T-helper 17 cell (primary cell): ENCODE measurements at places on chromosomes 2 and 18.

DNA sequence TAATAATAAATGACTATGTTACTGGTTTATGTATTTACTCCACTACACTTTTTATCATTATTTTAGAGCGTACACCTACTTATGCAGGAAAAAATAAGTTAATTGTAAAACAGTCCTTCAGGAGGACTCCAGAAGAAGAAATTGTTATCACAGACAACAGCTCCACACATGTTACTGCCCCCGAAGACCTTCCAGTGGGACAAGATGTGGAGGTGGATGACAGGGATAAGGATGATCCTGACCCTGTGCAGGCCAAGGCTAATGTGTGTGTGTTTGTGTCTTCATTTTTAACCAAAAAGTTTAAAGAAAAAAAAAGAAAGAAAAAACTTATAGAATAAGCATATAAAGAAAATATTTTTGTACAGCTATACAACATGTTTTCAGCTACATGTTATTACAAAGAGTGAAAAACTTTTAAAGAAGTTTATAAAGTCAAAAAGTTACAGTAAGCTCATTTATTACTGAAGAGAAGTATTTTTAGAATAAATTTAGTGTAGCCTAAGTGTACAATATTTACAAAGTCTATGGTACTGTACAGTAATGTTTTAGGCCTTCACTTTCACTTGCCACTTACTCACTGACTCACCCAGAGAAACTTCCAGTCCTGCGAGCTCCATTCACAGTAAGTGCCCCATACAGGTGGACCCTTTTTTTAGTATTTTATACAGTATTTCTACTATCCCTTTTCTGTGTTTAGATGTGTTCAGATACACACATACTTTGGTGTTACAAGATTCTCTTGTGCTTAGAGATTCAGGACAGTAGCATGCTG is 7.5 kb downstream of the TGFBRAP1 start:
- DNase-seq: no peak

- no peak for DNase-seq
Observed at GRCh38 chr18:79483971-79484491, 88.3 kb downstream of the NFATC1 start.

GRCh38 chr2:178928077-178928476 is 120.9 kb upstream of the TTN start:
- DNase-seq: no peak

- DNase-seq: no peak
Observed at GRCh38 chr2:11710210-11710609, 36.2 kb upstream of the LPIN1 start.

DNA sequence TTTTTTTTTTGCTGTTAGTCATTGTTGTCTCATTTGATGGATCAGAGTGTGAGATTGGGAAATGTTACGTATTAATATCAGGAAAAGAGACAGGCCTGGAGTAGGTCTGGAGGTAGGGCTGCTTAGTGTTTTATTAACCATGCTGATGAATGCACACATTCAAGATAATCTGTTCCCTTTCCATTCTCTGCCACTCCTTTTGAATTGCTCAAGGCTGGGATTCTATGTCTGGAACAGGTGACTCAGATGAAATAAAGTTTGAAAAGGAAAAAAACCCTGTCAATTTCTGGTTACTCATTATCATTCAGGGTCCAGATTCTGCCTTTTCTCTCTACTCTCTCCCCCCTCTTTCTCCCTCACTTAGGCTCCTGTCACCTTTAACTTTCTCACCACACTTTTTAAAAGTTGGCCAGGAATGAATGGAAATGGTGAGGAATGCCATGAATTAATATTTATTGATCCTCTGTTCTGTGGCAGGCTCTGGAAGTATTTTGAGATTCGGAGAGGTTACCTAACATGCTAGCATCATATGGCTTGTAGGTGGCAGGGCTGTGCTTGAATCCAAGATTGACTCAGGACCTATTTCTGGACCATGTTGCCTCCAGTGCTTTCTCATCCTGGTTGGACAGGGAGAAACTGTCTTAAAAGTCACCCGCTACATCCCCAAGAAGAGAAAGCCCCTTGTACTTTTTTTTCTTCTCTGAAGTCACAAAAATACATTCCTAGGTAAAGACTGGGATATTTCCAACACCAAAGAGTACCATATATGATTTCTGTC is 40.2 kb downstream of the MAP4K4 start:
- DNase-seq: no peak

GRCh38 chr2:186737732-186738508 is 44.1 kb downstream of the FAM171B start:
- no peak for DNase-seq

- no peak for DNase-seq
Observed at GRCh38 chr2:173136599-173136998, 61.0 kb downstream of the MAP3K20 start.

DNA sequence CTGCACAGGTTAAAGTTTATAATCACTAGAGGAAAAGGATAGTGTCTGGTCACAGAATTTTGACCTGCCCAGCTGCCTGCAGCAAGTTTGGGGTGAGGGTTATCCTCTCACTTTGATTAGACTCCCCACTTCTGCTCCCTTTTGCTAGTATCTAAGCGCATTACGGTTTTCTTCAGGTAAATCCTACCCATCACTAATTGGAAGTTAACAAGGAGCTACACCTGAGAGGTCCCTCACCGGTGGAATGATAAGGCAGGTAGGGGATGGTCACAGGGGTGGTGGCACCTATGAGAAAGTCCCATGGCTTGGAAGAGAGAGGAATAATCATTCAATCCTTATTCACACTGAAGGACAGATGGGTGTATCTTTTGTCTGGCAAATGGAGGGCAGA is 7.6 kb downstream of the BCL2 start:
- DNase-seq: no peak

- no peak for DNase-seq
Observed at GRCh38 chr2:17620841-17621240, 80.3 kb downstream of the VSNL1 start.

GRCh38 chr18:489244-490023 is 11.1 kb downstream of the COLEC12 start:
- DNase-seq: no peak

GRCh38 chr18:41928581-41928980 is 26.5 kb upstream of the PIK3C3 start:
- DNase-seq: no peak

DNA sequence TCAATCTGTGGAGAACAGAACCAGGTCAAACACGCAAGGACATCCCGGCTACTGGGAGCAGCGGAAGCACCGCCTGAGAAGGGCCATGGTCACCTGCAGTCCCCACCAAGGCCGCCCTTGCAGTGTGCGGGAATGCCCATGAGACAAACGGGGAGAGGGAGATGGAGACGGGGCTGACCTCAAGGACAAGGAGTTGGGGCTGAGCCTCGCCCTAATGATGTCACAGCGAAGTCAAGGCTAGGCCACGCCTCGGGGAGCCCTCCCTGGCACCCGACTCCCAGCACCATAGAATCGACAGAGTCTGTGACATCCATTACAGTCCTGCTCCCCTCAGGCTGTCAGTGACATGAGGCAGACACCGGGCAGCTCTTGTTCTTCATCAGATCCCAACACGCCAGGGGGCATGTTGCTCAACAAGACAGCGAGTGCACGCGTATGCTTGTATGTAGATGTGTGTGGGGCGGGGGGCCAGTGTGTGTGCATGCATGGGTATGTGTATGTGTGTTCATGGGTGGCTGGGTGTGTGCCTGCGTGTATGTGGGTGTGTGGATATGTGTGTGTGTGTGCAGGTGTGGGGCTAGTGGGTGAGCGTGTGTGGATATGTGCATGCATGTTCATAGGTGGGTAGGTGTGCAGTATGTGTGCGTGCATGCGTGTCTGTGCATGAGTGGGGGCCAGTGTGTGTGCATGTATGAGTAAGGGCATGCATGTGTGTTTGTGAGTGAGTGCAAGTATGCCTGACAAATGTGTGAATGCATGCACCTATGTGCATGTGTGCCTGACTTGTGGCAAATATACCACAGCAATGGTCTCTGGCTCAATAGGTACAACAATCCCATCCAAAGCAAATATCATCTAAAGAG is 57.0 kb downstream of the ANKMY1 start:
- no peak for DNase-seq

- DNase-seq: no peak
Observed at GRCh38 chr2:100568989-100569388, 6.2 kb downstream of the PDCL3 start.

- no peak for DNase-seq
Observed at GRCh38 chr2:201436141-201436540, 15.1 kb downstream of the TRAK2 start.
